ENCODE measurements at places on chromosomes 7 and 10. TPM values are rescaled to one million over a fixed set of nuclear protein-coding genes. Genes with fewer than 3 reads are reported as not detected.

DNA sequence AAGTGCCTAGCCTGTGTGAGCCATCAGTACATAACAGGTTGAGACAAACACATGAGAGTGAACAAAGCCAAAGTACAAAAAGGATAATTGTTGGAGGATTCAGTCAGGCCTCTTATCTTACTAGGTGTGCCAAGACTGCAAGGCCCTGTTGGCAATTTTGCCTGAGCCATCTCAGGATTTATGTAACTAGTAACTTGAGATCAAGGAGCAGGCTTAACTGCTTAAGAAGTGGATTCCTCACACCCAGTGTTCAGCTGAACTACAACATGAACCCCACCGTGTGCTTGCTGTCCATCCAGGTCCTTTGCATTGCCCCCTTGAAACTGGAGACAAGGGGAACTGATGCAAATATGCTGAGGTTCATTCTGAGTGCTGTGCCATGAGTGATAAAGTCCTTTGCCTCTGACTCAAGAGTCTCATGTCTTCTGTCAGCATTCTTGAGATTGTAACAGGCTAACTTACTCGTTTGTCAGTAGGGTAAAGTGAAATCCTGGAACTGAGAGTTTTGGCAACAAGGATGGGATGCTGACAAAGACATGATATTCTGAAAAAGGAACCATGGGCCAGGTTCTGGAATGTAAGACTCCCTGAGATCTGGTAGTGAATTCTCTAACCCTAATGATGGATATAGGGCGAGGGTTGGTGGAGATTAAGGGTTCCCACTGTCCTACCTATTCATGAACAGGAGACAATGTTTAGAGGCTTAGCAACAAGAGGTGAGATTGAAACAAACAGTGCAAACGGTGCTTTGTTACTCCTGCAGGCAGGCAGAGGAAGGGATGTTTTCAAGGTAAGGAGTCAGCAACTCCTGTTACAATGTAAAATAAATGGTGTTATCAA is 44.1 kb upstream of the GATAD1 start:
- DNase-seq = peak; percentile 68
- no peaks in the 10 kb centered on the region for H3K27me3 ChIP-seq
- no peak overlapping the region for H3K4me3 ChIP-seq
- peaks cover 9% of the 10 kb centered on the region for H3K36me3 ChIP-seq
- H3K27ac ChIP-seq = peak overlapping the region; percentile 67
- H3K4me1 ChIP-seq = peaks cover 26% of the 10 kb centered on the region

DNA sequence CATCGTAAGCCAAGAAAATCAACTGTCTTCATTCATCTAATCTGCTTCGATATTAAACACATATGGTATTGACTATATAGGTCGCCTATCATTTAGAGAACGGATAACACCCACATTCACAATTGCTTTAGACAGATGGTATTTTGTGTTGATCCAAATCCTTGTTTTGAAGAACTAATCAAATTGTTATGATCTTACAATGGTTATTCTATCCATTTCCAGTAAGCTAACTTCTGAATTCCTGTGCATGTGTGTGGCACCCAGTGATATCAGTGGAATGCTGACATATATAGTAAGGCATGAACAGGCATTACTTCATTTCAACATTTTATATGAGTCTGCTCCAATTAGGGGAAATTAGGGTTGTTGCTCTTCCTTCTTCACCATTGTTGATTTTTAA is 98.8 kb downstream of the SEMA3E start:
- no peak overlapping the region for H3K4me3 ChIP-seq
- H3K27ac ChIP-seq = no peak overlapping the region
- H3K27me3 ChIP-seq = no peaks in the 10 kb centered on the region

- H3K4me1 ChIP-seq = peaks cover 19% of the 10 kb centered on the region
- DNase-seq = no peak
- H3K36me3 ChIP-seq = no peaks in the 10 kb centered on the region
- no peaks in the 10 kb centered on the region for H3K27me3 ChIP-seq
- no peak overlapping the region for H3K4me3 ChIP-seq
- no peak overlapping the region for H3K27ac ChIP-seq
These were observed 266.3 kb downstream of the RPS24 start for GRCh38 chr10:78299851-78300468.

- no peak for DNase-seq
- H3K36me3 ChIP-seq = no peaks in the 10 kb centered on the region
- H3K4me3 ChIP-seq = no peak overlapping the region
- H3K27ac ChIP-seq = no peak overlapping the region
- peaks cover 5% of the 10 kb centered on the region for H3K4me1 ChIP-seq
- H3K27me3 ChIP-seq = no peaks in the 10 kb centered on the region
These were observed 122.5 kb downstream of the CCNY start for GRCh38 chr10:35458500-35459448.

GRCh38 chr7:15685358-15686294 is 857 bp downstream of the MEOX2 start:
- H3K27ac ChIP-seq = no peak overlapping the region
- H3K27me3 ChIP-seq = peaks cover 53% of the 10 kb centered on the region
- no peaks in the 10 kb centered on the region for H3K36me3 ChIP-seq
- peak overlapping the region; percentile 34 for H3K4me3 ChIP-seq
- peaks cover 19% of the 10 kb centered on the region for H3K4me1 ChIP-seq

GRCh38 chr7:158128572-158128971 is 459.1 kb downstream of the PTPRN2 start:
- no peaks in the 10 kb centered on the region for H3K27me3 ChIP-seq
- no peak overlapping the region for H3K4me3 ChIP-seq
- H3K27ac ChIP-seq = no peak overlapping the region
- no peak for DNase-seq
- H3K4me1 ChIP-seq = no peaks in the 10 kb centered on the region
- H3K36me3 ChIP-seq = no peaks in the 10 kb centered on the region

DNA sequence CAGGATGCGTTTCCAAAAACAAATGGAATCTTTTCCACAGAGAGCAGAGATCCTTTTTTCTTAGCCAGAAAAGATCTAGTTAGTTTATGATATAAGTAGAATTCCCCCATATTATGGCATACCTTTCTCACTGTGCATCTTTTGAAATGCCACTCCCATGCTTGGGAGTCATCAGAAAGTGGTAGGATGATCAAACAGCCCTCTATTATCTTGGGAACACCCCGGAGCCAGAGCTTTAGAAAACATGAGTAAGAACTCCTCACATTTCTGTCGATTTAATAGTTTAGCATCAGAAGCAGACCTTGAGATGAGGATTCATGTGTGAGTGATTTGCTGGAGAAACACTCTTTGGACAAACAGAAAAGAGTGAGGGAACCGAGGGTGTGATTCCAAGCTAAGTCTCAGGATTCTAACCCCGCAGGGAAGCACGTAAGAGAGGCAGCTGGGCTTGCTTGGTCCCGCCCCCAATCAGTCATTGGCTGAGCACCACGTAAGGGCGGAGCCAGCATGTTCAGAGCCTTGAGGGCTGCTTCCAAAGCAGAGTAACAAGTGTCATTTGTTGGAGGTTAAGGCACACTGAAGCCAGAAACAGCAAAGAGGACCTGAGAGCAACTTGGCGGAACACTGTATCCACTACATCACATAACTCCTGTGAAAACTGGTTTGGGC is 43.7 kb upstream of the NXPH1 start:
- no peaks in the 10 kb centered on the region for H3K27me3 ChIP-seq
- H3K4me3 ChIP-seq = no peak overlapping the region
- DNase-seq = peak; percentile 12
- no peak overlapping the region for H3K27ac ChIP-seq
- H3K36me3 ChIP-seq = no peaks in the 10 kb centered on the region

- no peaks in the 10 kb centered on the region for H3K27me3 ChIP-seq
- no peak overlapping the region for H3K27ac ChIP-seq
- H3K4me3 ChIP-seq = no peak overlapping the region
- no peak for DNase-seq
These were observed 190.7 kb upstream of the TAC1 start for GRCh38 chr7:97541188-97541587.

- no peaks in the 10 kb centered on the region for H3K4me1 ChIP-seq
- DNase-seq = no peak
- no peaks in the 10 kb centered on the region for H3K36me3 ChIP-seq
These were observed 155.5 kb downstream of the ZNF248 start for GRCh38 chr10:37701781-37702493.

GRCh38 chr7:137996386-137996851 is 5.5 kb downstream of the CREB3L2 start:
- H3K4me1 ChIP-seq = peaks cover 30% of the 10 kb centered on the region
- no peak for DNase-seq
- peaks cover 6% of the 10 kb centered on the region for H3K36me3 ChIP-seq
- H3K27ac ChIP-seq = no peak overlapping the region
- H3K4me3 ChIP-seq = no peak overlapping the region

DNA sequence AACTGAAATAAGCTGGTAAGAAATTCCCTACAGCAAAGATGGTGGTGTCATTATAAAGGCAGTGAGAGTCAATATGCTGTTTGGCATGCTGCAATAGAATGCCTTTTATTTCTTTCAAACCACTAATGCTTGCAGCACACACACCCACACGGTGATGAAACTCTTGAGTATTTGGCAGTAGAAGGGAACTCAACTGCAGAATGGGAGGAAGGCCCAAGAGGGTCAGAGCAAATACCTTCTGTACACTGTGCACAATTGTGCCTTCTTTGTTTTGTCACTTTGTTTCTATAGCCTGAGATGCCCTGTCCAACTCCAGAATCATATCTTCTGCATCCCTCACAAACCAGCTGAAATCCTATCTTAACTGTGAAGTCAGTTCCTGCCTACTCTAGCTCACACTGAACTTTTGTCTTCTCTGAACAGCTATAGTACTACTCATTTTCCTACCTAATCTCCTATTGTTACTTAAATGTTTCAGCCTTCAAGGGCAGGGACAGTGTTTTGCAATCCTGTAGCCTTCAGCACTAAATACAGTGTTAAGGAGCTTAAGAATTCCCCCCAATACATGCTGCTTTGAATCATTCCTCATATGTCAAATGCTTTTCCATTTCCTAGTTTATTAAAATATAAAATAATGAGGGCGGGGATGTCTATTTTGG is 22.2 kb downstream of the MMS19 start:
- H3K4me1 ChIP-seq = no peaks in the 10 kb centered on the region
- no peaks in the 10 kb centered on the region for H3K27me3 ChIP-seq
- no peak for DNase-seq

DNA sequence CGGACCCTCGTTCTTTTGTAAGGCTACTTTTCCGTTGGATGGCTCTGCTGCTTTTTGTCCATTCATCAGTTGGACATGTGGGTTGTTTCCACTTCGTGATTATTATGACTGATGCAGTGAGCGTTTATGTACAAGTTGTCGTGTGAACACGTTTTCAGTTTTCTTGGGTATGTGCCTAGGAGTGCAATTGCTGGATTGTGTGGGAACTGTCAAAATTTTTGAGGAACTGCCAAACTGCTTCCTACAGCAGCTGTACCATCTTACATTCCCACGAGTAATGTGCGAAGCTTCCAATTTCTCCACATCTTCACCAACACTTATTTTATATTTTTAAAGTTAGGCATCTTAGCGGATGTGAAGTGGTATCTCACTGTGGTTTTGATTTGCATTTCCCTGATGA is 10.4 kb downstream of the FKBP6 start:
- no peaks in the 10 kb centered on the region for H3K36me3 ChIP-seq
- no peak overlapping the region for H3K4me3 ChIP-seq
- H3K4me1 ChIP-seq = peaks cover 3% of the 10 kb centered on the region

- H3K27me3 ChIP-seq = no peaks in the 10 kb centered on the region
- no peak overlapping the region for H3K4me3 ChIP-seq
- no peak overlapping the region for H3K27ac ChIP-seq
- H3K4me1 ChIP-seq = no peaks in the 10 kb centered on the region
- H3K36me3 ChIP-seq = no peaks in the 10 kb centered on the region
These were observed 8.2 kb downstream of the TPK1 start for GRCh38 chr7:144827621-144828020.

DNA sequence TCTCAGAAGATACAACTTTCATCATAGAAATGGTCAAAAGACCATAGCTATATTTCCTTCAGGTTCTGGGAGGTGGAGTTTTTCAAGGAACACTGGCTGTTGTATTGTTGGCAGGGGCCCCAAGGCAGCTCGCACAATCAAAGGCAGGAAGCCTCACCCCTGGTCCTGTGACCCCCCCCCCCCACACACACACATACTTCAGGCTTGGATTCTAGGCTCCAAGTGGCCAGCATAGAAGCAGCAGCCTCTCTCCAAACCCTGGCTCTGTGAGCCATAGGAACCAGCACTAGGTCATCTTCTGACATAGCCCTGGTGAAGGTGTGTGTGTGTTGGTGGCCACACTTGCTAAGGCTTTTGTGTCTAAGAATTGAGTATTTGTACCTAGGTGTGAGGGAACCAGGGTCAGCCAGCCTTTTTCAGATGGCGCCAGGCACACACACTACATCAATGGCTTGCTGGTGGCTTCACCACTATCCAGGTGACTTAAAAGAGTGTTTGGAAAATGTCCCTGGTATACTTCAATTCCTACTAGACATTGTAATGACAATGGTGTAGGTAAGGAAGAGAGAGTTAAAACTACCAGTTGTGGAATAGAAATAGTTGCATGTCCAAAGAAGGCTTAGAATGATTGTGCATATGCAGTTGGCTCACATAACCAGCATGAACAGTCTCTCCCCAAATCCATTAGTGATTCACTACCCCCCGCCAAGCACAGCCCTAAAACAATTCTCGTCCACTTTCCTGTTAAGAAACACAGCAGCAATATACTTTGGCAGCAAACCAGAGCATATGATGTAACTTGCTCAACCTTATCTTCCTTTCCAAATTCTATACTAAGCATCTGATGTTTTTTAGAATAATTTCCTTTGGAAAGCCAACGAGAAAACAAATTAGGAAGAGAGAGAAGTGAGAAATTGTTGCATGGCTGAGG is 91.3 kb downstream of the AVL9 start:
- H3K4me3 ChIP-seq = no peak overlapping the region
- peaks cover 25% of the 10 kb centered on the region for H3K4me1 ChIP-seq
- H3K36me3 ChIP-seq = peaks cover 57% of the 10 kb centered on the region

- H3K36me3 ChIP-seq = no peaks in the 10 kb centered on the region
- H3K4me1 ChIP-seq = no peaks in the 10 kb centered on the region
- H3K27ac ChIP-seq = no peak overlapping the region
- H3K4me3 ChIP-seq = no peak overlapping the region
- peaks cover 3% of the 10 kb centered on the region for H3K27me3 ChIP-seq
These were observed 41.0 kb downstream of the CLRN3 start for GRCh38 chr10:127851661-127852194.

GRCh38 chr7:92292981-92293380 is 47.2 kb downstream of the ANKIB1 start:
- no peak overlapping the region for H3K4me3 ChIP-seq
- peaks cover 22% of the 10 kb centered on the region for H3K4me1 ChIP-seq
- H3K36me3 ChIP-seq = no peaks in the 10 kb centered on the region

DNA sequence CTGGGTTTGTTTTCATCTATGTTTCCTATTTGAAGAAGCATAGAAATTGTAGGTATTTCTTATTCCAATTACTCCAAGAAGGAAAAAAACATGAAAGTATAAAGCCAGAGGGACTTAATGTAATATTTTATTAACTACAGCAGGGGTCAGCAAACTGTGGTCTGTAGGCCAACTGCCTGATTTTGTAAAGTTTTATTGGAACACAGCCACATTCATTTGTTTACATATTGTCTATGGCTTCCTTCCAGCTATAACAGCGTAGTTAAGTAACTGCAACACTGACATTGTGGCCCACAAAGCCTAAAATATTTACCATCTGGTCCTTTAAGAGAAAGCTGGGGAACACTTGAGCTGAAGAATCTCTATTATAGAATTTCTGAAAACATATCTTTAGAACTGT is 306.2 kb downstream of the BICC1 start:
- no peaks in the 10 kb centered on the region for H3K36me3 ChIP-seq
- no peaks in the 10 kb centered on the region for H3K4me1 ChIP-seq
- H3K27ac ChIP-seq = no peak overlapping the region
- no peaks in the 10 kb centered on the region for H3K27me3 ChIP-seq

Gene ADRB1
- polyA plus RNA-seq = 0.64 TPM

Gene CPED1
- polyA plus RNA-seq = 12.1 TPM

Gene HOXA4
- polyA plus RNA-seq = 19.7 TPM

Gene TAS2R3
- 0.15 TPM for polyA plus RNA-seq

Gene CPA2
- polyA plus RNA-seq = 28.4 TPM

Measured in large intestine (tissue), 12 donors.